ENCODE measurements at places on chromosomes 1 and 21.
A peak's percentile ranks its signal among the peaks of the same experiment; 100 is the strongest.

- DNase-seq, result no peak
These were observed 147.8 kb upstream of the ATP1B1 start for GRCh38 chr1:168958562-168959289.

GRCh38 chr1:41411229-41411628, 50.0 kb downstream of the FOXO6 start:
- no peak for DNase-seq

- DNase-seq, result no peak
These were observed 150.9 kb downstream of the RERE start for GRCh38 chr1:8666389-8667167.

GRCh38 chr1:16461681-16462080, 21.2 kb downstream of the NECAP2 start:
- DNase-seq, result no peak

DNA sequence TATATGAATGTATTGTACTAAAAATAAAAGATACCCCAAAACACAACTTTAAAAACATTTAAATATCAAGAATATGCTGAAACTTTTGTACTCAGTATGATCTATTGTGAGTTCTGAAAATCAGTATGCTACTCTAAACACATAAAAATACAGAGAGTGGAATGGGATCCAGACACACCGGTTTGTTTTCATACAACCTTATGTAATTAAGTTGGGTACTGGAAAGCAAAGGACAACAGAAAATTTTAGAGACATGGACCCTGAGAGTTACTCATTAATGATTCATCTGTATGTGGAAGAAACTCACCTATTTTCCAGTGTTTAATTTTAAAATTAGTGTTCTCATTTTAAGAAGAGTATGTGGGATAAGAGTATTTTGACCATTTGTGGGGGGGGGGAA, 927 bp upstream of the CFHR3 start:
- no peak for DNase-seq

DNA sequence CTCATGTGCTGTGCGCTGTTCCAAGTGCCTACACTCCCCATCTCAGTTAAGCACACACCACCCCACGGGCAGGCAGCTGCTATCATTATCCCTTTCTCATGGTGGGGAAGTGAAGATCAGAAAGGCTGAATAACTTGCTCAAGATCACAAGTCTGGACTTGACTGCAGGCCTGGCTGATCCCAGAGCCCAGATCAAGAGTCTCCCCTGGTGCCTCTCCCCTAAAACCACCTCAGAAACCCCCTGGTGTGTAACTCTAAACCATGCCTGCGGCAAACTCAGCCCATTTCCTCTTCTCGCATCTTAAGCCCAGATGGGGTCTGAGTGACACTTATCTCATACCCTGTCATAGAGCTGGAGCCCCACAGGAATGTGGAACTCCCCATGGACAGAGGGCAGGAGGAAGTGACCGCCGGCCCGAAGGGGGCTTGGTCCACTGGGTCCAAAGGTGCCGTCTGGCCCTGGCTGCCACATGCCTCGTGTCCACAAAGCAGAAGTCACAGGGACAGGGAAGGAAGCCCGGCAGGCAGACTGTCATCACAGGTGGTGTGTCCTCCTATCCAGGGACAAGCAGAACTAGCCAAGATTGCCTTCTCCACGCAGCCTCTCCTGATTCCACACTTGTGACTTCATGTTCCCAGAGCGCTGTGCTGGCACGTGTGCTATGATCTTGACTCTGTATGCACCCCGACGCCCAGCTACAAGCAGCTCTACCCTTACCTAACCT, 92.1 kb downstream of the SYF2 start:
- DNase-seq, result no peak

- no peak for DNase-seq
These were observed 73.8 kb downstream of the APP start for GRCh38 chr21:26096494-26097371.

GRCh38 chr1:167924543-167925231, 10.8 kb upstream of the ADCY10 start:
- DNase-seq, result no peak

- DNase-seq, result no peak
These were observed 34.0 kb upstream of the CRNN start for GRCh38 chr1:152448095-152448494.

DNA sequence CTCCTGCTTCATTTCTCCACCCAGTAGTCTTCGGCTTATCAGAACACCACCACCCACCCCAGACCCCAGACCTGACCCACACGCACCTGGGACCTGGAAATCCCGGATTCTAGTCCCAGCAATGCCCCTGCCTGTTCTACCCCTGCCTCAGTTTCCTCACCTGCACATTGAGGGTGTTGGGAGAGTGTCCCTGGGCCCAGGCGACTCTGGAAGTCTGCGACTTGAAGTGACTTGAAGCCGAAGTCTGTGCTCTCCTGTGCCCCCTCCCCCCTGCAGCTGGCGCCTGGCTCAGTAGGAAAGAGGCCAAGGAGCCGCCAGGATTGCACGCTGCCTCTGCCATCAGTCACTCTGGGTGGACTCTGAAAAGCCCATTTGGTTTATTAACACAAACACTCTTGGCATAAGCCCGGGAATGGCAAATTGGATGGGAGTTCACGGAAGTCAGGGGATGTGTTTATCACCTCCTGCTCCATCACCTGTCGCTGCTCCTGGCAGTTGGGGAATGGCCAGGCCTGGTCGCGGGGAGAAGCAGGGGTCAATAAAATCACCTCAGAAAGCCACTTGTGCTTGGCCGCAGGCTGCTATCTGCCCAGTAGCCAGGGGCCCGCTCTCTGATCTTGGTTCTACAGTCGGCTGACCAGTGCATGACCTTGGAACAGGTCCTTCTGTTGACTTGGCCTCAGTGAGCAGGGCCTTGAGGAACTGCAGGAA, 132.7 kb downstream of the ACTL8 start:
- DNase-seq, result no peak

GRCh38 chr1:100177295-100178041, 588 bp downstream of the LRRC39 start:
- DNase-seq, result no peak

- peak; percentile 24 for DNase-seq
These were observed 911 bp downstream of the GNB1 start for GRCh38 chr1:1889847-1890505.

- no peak for DNase-seq
These were observed 253.8 kb downstream of the PCP4 start for GRCh38 chr21:40120940-40121575.

- DNase-seq, result no peak
These were observed 3.1 kb downstream of the OLIG2 start for GRCh38 chr21:33028773-33029384.

GRCh38 chr1:16372535-16373285, 5.7 kb downstream of the SZRD1 start:
- DNase-seq, result no peak

GRCh38 chr1:19825298-19825697, 10.2 kb upstream of the RNF186 start:
- DNase-seq, result no peak

- DNase-seq, result no peak
These were observed 3.1 kb upstream of the SHISA4 start for GRCh38 chr1:201885531-201886075.

DNA sequence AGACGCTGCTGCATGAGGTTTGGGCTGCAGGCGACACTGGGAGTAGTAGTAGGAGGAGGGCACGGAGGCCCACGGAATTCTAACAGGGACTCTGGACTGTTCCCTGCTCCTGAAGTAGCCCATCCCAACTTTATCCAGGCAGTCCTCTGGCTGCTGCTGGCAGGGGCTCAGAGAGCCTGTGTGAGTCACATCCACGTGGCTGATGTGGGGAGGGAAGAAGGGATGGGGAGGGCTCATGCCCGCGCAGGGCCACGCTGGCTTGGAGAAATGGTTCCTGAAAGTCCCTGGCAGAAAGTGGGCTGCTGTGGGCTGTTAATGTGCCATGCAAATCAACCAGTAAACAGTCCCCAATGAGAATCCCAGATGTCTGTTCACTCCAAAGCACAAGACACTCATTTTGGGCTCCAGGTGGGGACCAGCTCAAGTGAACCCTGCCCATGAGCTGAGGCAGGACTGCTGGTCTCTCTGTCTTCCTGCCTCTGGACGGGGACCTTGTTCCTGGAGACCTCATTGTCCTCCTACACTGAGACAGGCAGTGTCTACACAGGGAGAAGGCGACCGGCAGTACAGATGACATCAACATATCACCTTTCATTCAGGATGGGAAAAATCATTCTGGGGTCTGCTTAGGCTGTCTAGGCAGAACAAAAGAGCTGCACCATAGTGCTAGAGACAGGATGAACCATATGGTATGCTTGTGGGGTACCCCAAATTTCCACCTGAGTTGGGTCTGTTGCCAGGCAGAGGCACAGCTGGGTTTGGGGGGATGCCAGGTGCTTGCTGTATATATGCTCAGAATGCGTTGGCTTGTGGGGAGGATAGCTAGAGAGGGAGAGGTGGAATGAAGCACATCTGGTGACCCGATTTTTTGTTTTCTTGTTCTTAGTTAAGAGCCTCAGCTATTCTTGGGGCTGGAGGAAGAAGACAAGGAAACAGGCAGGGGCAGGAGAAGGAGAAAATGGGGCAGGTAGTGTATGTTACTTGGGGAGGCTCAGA, 57.9 kb upstream of the FMOD start:
- DNase-seq, result no peak

GRCh38 chr1:65704318-65704717, 88.4 kb upstream of the PDE4B start:
- DNase-seq, result no peak

GRCh38 chr1:233290396-233291034, 5.0 kb downstream of the PCNX2 start:
- no peak for DNase-seq

GRCh38 chr1:154502066-154502743, at the start of the genes SHE and TDRD10:
TSS of gene SHE (minus strand) at chr1:154502412. CDS start at chr1:154502026, 386 bp downstream.
TSS of gene TDRD10 (plus strand) at chr1:154502219. CDS start at chr1:154506904, 4,685 bp downstream.
- DNase-seq, result no peak

- DNase-seq, result no peak
These were observed 144.0 kb upstream of the KCND3 start for GRCh38 chr1:112133487-112133886.

- no peak for DNase-seq
These were observed 183.6 kb downstream of the HFM1 start for GRCh38 chr1:91221017-91221416.

GRCh38 chr1:87094238-87094637, 179.8 kb downstream of the HS2ST1 start:
- DNase-seq, result no peak

- no peak for DNase-seq
These were observed 104.2 kb downstream of the ATP5PO start for GRCh38 chr21:33811167-33812010.

DNA sequence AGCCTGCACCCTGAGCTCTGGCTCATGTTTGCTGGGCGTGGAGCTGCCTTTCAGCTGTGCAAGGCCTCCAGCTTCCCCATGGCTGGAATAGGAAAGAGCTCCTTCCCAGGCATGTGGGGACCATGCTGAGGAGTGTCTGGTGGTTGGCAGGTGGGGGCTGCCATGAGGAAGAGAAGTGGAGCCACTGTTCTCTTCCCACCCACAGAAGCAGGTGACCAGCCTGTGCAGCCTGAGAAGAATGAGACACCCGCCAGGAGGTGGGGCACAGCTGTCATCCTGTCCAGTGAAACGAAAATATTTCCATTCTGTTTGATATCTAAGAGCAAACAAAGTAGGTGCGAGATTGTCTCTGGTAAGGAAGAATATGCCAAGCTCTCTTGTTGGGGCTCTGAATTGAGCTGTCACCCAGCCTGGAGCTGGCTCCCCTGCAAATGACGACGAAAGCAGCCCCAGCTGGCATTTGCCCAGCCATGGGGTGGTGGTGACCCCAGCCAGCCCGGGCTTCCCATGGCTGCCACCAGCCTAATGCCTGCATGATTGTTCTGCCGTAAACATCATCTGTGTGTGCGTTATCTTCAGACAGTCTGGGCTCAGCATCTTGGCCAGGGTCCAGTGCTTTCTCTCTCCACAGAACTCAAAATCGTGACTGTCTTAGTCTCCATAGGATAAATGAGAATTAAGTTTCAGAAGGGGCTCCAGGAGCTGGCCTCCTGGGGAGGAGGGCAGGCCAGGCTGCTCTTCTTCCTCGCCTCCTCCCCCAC, 429.8 kb upstream of the VAMP3 start:
- DNase-seq, result no peak

GRCh38 chr1:19033926-19034680, 77.6 kb upstream of the IFFO2 start:
- DNase-seq, result no peak

GRCh38 chr1:214318356-214318755, 37.4 kb downstream of the SMYD2 start:
- no peak for DNase-seq

DNA sequence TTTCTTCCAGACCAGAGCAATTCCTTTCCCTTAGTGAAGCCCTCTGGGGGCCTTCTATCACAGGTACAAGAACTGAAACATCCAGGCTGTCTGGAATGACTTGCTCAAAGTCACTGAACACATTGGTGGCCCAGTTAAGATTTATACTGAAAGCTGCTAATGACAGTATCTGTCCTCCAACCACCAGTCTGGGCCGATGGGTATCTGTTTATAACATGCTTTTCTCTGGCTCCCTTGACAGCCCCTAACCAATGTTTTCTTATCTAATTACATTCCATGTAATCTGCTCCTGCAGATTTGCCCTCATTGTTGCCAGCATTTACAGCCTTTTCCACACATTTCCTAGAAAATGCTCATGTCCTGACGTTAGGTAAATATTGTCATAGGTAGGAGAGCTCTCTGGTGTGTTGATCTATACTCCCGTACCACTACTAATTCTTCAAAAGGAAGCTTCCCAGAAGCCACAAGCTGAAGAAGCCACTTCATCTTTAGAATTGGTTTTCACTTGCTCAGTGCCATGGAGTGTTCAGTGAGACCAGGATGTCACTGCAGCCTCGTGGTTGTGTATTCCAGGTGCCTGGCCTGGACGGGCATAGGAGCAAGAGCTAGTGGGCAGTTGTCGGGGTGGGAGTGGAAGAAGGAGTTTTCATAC, 163.9 kb downstream of the TSEN15 start:
- DNase-seq, result no peak

DNA sequence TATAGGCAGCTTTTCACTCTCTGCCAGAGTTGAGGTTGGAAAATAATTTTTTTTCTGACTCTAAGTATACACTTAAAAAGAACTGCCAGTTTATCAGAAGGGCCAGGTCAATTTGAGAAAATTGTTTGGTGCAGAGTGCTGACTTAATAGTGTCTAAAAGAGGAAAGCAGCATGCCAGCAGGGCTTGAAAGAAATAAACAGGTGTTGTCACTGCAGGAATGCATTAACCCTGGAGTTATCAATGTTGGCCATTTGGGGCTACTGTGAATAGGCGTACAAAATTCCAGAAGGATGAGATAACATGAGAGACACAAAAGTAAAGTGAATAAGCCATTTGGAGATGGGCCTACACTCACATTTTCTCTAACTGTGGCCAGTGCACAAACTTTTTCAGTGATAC, 220.6 kb upstream of the PLD5 start:
- DNase-seq, result no peak

DNA sequence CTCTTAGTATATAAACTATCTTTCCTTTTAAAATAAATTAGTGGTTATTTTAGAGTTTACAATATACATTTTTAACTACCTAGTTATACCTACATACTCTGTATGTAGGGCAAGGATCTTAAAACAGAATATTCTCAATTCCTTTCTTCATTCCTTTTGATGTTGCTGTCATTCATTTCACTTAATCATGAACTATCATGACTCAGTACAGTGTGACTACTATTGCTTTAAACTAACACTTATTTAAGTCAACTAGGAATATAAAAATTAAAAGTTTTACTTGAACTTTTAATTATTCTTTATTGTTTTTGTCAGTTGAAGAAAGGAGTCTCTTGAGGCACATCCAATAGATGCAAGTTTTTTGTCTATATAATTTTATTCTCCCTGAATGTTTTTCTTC, 726.4 kb downstream of the BRINP3 start:
- DNase-seq, result no peak

- peak; percentile 19 for DNase-seq
These were observed 550 bp downstream of the TRIM33 start for GRCh38 chr1:114510274-114511031.

All from T follicular helper cell (primary cell).